ENCODE measurements at places on chromosomes 11 and 22.

GRCh38 chr11:128701086-128701485 lies 7.2 kb downstream of the FLI1 start:
- DNase-seq, result no peak

DNA sequence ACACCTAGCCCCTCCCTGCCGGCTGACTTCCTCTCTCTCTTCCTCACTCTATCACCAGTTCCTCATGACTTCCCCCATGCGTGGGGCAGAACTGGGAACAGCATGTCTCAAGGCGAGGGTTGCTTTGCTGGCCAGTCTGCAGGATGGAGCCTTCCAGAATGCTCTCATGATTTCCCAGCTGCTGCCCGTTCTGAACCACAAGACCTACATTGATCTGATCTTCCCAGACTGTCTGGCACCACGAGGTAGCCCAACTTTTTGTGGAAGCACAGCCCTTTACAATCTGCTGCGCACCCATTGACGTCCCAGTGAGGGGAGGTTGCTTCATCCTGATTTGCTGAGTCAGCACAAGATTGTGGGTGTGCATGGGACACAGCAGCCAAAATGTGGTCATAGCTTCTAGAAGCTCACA lies 8.6 kb downstream of the TCN2 start:
- no peak for DNase-seq

GRCh38 chr11:72203163-72203562 lies 11.2 kb downstream of the FOLR1 start:
- DNase-seq, result no peak

- DNase-seq, result no peak
Measured at GRCh38 chr11:116082256-116082655, 578.0 kb upstream of the CADM1 start.

- DNase-seq, result no peak
Measured at GRCh38 chr11:128645968-128646367, 47.9 kb upstream of the FLI1 start.

GRCh38 chr22:39408173-39408572 lies 8.6 kb downstream of the TAB1 start:
- no peak for DNase-seq

DNA sequence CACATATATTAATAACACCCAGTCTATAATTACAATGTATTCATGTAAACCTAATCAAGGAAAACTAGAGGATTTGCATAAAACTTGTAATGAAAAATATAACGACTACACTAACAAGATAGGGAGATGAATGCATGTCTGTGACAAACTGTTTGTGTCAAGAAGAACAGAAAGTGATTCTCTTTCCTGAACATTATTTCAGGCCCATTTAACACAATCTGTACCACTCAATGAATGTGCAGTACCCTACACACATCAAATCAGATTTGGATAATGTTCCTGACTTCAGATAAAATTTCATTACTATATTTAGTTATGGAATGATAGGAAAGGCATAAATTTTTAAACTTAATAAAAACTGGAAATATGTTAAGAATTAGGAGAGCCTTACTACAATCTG lies 93.1 kb downstream of the CADM1 start:
- DNase-seq, result no peak

DNA sequence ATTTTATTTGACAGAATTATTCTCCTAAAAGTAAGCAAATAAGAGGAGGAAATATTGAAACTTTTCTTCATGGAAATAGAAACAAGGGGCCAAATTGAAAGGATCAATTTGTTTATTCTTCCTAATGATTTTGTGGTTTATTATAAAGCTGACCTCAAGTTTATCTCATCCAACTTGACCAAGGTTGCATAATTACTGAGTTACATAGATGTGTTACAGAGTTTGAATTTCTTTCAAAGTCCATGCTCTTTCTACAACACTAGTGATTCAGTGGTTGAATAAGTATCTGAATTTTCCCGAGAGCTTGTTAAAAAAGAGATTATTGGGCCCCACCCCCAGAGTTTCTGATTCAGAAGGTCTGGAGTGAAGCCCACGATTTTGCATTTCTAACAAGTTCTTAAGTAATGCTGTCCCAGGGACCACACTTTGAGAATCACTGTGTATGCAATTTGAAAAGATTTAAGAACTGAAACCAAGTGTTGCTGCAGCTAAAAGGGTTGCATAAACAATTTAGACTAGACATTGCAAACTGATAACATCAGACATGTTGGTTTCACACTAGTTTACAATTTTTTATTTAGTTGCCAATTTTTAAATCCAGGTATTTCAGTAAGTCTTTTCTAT lies 485.7 kb upstream of the ANO5 start:
- DNase-seq, result no peak

GRCh38 chr11:134250246-134250645 lies 2.9 kb downstream of the THYN1 start:
- no peak for DNase-seq

- DNase-seq, result no peak
Measured at GRCh38 chr11:44024977-44025376, 22.8 kb upstream of the ACCSL start.

DNA sequence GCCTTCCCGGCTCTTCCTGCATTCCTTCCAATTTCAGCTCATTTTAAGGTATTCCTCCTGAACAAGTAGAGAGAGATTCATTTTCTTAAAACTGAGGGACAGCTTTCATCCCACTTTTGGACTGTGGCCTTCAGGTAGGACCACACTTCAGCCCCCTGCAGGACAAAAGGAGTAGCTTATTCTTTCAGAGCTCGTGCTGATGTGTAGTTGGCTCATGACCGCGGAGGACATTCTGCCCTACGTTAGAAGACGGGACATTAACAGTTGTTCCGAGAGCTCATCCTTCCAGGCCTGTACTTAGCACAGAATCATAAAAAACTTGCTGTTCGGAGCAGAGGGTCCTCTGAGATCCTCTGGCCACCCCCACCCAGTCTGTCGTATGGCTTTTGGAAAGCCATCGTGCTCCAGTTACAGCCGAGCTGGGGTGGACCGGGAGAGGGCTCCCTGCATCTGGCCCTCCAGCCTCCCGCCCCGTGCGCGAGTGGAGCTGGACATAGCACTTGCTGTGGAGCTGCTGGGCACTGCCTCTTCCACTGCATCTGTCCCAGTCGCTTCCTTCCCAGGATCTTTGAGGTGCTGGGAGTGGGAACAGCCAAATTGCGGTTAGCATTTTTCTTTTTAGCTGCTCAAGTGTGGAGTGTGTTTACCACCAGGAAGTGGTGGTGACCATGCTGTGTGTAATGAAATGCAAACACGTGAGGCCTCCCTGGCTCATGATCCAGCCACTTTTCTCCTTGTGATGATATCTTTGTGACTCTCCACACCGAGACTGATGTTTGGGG lies 250.3 kb downstream of the TBC1D22A start:
- no peak for DNase-seq

- DNase-seq, result no peak
Measured at GRCh38 chr11:101521821-101522220, 62.0 kb downstream of the TRPC6 start.

- no peak for DNase-seq
Measured at GRCh38 chr11:130629039-130629438, 180.6 kb downstream of the ADAMTS15 start.

- no peak for DNase-seq
Measured at GRCh38 chr11:68727783-68728182, 23.5 kb downstream of the TESMIN start.

DNA sequence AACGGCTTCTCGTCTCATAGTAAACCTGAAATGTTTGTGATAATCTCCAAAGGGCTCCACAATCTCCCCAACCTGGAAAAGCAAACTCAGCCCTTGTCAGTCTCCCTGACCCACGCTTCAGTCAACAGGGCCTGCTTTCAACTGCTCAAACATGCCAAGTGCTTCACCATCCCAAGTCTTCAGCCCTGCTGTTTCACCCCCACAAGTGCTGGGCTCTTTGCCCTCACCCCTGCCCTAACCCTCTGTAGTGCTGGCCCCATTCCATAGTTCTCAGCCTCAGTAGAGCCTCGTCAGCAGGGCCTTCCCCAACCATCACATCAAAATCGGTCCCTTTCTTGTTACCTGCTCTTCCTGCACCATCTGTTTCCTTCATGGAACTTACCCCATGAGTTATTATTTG lies 43.4 kb upstream of the NFRKB start:
- no peak for DNase-seq

- no peak for DNase-seq
Measured at GRCh38 chr11:46381048-46381818, at the start of gene MDK. TSS of gene MDK (plus strand) at chr11:46381669. CDS start at chr11:46382058, 389 bp downstream.

- DNase-seq, result no peak
Measured at GRCh38 chr11:128490092-128490491, 97.3 kb downstream of the ETS1 start.

GRCh38 chr11:64086258-64087123 lies 50.8 kb downstream of the FLRT1 start:
- DNase-seq, result no peak

GRCh38 chr11:111694851-111695250 lies 71.3 kb downstream of the PPP2R1B start:
- DNase-seq, result no peak

DNA sequence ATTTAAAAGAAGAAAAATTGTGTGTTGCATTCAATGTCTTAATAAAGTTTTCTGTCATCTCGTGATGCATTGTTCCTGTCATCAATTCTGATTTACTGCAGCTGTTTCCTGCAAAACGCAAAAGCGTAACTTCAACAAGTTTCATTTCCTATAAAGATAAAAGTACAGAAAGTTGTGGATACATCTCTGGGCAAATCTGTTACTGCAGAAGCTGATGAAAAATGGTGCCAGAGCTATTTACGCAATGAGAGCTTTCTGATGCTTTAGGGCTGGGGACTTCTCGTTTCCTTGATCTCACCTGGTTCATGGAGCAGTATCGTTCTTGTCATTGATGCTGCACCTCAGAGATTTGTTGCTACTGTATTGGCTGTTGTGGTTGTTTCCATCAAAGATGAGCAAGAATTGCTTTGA lies 15.5 kb upstream of the MS4A12 start:
- DNase-seq, result no peak

DNA sequence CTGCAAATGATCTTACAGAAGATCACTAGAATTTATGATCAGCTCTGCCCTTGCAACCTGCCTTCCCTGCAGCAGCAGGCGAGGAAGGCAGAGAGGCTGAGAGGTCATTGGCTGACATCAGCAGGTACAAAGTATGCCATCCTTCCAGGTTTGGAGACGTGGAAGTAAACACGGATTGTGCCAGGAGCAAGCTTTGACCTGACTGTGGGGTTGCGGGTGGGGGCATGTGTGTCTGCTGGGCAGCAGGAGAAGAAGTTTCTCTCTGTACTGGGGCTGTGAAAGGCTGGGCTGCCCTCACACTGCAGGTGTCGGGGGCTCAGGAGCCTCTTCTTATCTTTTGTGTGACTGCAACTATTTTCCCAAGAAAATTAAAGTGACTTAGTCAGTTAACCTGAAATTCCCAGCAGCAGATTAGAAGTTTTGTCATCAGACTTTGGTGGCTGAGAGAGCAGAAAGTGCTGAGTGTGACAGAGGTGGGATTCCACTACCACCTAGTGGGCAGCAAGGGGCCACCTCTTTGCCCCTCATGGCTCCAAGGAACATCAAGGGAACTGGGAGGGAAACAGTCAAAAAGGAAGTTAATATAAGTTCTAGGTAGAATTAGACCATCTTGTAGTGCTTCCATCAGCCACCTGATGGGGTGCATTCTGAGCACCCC lies 565.9 kb downstream of the ETS1 start:
- no peak for DNase-seq

DNA sequence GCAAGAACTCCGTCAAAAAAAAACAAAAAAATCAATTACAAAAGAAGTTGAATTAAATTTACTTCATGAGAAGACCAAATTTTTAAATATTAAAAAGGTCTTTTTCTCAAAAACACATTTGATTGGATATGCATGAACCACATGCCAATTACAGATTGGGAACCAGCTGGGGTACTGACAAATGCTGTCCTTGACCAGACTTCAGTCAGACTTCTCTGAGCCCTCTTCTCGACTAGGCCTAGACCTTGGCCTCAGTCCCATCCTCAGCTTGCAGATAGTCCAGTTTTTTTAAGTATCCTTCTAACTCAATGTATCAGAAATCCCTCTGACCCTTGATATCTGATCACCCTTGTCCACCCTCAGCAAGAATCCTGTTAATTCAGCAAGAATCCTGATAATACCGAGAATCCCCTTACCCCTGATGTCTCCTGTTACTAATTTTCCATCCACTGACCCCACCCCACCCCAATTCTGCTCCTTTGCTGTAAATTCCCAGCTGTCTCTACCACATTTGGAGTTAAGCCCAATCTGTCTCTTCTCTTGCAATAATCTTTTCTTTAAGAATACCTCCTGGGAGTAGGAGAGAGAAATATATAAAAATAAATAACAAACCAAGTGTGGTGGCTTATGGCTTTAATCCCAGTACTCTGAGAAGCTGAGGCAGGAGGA lies 30.9 kb downstream of the OR4D9 start:
- DNase-seq, result no peak

- DNase-seq, result no peak
Measured at GRCh38 chr11:88151709-88152265, 23.5 kb downstream of the RAB38 start.

DNA sequence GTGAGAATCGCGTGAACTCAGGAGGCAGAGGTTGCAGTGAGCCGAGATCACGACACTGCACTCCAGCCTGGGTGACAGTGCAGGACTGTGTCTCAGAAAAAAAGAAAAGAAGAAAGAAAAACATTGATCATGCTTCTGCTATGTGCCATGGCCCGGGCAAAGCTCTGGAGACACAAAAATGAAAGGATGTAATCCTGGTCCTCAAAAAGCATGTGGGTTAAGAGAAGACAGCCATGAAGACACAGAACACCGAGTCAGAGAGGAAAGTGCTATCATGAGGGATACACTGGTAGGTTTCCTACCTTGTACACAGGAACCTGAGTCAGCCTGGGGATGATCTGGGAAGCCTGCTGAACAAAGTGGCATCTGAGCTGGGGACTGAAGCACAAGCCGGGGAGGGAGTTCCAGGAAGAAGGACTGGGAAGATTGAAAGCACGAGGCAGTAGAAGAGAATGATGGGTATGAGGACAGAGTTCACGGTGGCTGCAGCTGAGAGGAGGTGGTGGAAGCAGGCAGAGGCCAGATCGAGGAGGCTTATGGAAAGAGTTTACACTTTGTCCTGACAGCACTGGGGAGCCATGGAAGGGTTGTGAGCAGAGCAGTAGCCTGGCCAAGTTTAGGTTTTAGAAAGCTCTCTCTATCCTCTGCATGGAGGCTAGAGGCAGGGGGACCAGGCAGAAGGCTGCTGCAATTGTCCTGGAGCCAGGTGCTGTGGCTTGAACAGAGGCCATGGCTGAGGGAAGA lies 9.9 kb upstream of the MAFF start:
- no peak for DNase-seq
